ENCODE measurements at places on chromosomes 16 and 17.

GRCh38 chr16:85253084-85253941 lies 141.0 kb upstream of the CIBAR2 start:
- peak; percentile 39 for DNase-seq

DNA sequence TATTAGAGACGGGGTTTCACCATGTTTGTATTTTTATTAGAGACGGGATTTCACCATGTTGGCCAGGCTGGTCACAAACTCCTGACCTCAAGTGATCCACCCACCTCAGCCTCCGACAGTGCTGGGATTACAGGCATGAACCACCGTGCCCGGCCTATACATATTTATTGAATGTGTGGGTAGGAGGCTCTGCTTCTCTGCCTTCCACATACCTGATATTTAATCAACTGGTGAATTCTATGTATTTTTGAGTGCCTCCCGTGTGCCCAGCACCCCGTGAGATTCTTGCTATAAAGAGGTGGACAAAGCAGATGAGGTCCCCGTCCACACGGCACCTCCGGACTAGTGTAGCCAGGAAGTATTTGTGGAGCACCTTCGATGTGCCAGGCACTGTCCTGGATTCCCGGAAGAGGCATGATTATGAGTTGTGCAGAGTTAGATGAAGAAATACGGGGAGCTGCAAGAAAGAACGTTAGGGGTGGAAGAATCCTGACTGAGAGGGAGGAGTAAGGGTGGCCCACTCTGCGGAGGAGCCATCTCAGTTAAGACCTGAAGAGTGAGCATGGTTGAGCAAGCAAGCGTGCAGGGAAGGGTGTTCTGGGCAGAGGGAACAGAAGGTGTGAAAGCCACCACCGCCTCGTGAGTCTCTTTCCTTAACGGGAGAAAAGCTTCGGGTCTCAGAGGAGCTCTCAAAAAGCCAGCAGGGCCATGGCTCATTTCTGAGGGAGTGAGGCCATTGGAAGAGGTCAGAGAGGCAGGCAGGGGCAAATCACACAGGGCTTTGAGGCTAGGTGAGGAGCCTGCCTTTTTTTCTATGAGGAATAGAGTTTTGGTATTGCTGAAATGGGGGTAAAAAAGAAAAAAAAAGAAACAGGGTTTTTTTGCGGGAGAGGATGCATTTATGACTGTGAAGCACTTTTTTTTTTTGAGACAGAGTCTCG lies 21.2 kb downstream of the CRISPLD2 start:
- DNase-seq: no peak

GRCh38 chr17:55421179-55421934 lies at the start of gene MMD:
MMD (minus strand) TSS chr17:55421835; CDS start chr17:55421695, 140 bp downstream.
- DNase-seq: peak; percentile 10

DNA sequence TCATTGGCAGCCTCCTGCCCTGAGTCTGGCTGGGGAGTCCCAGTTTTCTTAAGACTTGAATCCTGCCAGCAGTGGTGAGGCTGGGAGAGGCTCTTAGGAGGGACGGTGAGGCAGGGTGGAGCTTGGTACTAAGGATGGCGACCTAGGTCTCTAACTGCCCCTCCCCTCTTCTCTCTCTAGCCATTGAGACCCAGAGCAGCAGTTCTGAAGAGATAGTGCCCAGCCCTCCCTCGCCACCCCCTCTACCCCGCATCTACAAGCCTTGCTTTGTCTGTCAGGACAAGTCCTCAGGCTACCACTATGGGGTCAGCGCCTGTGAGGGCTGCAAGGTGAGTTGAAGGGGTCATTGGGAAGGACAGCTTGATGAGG lies 16.4 kb downstream of the GJD3 start:
- DNase-seq: no peak

DNA sequence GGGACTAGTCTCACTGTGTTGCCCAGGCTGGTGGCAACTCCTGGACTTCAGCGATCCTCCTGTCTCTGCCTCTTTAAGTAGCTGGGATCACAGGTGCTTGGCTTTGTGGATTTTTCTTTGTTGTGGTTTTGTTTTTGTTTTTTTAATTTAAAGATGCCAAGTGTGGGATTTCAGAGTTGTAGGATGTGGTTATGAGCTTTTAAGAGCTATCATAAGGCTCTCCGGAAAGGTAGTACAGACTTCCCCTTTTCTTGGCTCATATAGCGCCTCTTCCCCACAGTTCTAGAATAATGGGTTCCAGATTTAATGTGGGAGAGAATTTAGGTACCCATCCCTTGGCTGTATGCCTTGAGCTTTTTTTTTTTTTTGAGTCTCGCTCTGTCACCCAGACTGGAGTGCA lies 17.1 kb downstream of the AKAP1 start:
- no peak for DNase-seq

- DNase-seq: peak; percentile 55
Observed at GRCh38 chr17:45160447-45161287, 1.0 kb upstream of the HEXIM2 start.

DNA sequence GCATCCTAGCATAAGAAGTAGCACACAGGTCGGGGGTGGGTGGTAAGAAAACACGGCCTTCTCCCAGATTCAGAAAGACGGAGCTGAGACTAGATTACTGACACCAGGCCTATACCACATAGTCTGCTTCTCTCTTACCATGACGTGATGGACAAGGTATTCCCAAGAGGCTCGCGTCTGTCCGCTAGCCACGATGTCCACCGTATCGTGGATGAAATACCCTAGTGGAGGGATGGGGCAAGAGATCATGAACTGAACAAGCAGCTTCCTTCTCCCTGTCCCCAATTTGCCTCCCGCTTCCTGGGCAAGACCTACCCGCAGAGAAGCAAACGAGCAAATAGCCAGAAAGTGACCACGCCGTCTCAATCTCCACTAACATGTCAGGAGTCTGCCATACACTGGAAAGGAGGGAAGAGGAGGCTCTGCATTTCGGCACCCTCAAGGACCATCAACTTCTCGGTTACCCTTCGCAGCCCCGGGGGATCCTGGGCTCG lies 820 bp downstream of the TLCD1 start:
- no peak for DNase-seq

GRCh38 chr16:64116151-64116550 lies 1005.7 kb downstream of the CDH11 start:
- DNase-seq: no peak

- DNase-seq: no peak
Observed at GRCh38 chr17:57906910-57907309, 48.3 kb downstream of the CUEDC1 start.
